ENCODE measurements at places on chromosomes 11 and 22.

DNA sequence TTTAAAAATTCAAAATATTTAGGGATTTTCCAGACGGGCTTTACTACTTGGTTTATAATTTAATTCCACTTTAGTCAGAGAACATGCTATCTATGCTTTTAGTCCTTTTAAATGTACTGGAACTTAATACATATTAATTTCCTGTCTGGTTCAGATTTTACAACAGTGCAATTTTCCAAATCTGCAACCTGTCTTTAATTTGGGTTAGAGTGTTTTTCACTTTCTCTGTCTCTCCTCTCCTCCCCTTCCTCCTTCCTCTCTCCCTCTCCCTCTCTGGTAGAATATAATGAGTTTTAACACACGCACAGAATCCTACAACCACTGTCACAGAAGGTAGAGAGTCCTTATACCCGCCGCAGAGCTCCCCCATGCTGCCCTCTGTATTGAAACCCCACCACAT lies 950.7 kb downstream of the BRD1 start:
- no peak for DNase-seq

- DNase-seq: no peak
These were observed 463 bp upstream of the PTPMT1 start for GRCh38 chr11:47564933-47565339.

GRCh38 chr11:1229471-1230120 lies 6.7 kb downstream of the MUC5B start:
- no peak for DNase-seq

GRCh38 chr22:20727118-20728015 lies 46.5 kb upstream of the SERPIND1 start:
- DNase-seq: no peak

GRCh38 chr11:116422956-116423600 lies 349.7 kb downstream of the BUD13 start:
- DNase-seq: no peak

DNA sequence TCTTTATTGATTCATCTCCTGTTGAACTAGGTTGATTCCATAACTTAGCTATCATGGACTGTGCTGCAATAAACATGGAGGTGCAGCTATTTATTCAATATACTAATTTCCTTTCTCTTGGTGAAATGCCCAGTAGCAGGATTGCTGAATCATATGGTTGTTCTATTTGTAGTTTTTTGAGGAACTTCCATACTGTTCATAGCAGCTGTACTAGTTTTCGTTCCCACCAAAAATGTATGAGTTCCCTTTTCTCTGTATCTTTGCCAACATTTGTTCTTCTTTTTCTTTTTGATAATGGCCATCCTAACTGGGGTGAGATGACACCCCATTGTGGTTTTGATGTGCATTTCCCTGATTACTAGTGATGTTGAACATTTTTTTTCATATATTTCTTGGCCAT lies 87.2 kb upstream of the NAV2 start:
- DNase-seq: no peak

DNA sequence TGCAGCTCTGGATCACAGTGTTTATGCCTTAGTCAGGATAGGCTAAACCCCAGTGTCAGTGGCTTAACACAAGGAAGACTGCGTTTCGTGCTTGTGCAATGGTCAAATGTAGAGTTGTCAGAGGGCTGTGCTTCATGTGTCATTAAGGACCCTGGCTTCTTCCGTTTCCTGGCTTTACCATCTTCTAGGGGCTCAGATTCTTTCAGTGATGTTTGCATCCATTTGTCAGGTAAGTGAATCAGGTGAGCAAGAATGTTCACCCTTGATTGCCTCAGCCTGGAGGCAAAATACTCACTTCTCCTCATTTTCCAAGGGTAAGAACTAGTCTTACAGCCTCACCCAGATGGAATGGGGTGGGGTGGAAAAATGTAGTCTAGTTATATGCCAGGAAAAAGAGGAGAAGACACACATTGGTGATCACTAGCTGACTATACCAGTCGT lies 20.5 kb upstream of the AMOTL1 start:
- no peak for DNase-seq

GRCh38 chr11:129035244-129035643 lies 92.6 kb upstream of the TP53AIP1 start:
- DNase-seq: no peak

GRCh38 chr11:62322524-62322923 lies 14.7 kb upstream of the ASRGL1 start:
- no peak for DNase-seq

DNA sequence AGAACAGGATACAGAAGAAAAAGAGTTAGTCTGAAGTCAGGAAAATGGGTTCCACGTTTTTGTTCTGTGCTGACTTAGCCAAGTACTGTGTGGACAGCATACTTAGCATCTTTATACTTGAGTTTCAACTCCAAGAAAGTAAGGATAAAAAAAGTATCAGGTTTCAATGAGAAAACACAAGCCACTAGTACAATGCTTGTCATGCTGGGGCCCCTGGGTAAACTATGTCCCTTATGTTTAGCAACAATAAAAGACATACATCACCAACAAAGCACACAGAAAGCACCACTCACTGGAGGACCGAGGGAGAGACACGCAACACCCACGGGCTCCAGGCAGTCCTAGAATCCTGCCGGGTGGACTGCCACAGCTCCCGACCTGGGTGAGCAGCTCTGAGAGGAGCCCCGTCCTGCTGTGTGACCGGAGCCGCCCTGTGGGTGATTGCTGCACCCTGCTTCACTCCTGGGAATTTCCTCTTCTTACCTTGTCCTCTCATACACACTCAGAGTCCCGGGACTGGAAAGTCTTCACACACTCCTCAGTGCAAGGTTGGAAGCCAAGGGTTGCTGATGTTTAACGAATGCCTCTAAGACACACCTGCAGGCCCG lies 890.5 kb downstream of the BRD1 start:
- no peak for DNase-seq

- DNase-seq: no peak
These were observed 171.2 kb downstream of the C11orf91 start for GRCh38 chr11:33529461-33529860.

- DNase-seq: no peak
These were observed 2.8 kb upstream of the ANO9 start for GRCh38 chr11:444396-445144.

GRCh38 chr11:119483341-119483880 lies 60.4 kb upstream of the THY1 start:
- no peak for DNase-seq

DNA sequence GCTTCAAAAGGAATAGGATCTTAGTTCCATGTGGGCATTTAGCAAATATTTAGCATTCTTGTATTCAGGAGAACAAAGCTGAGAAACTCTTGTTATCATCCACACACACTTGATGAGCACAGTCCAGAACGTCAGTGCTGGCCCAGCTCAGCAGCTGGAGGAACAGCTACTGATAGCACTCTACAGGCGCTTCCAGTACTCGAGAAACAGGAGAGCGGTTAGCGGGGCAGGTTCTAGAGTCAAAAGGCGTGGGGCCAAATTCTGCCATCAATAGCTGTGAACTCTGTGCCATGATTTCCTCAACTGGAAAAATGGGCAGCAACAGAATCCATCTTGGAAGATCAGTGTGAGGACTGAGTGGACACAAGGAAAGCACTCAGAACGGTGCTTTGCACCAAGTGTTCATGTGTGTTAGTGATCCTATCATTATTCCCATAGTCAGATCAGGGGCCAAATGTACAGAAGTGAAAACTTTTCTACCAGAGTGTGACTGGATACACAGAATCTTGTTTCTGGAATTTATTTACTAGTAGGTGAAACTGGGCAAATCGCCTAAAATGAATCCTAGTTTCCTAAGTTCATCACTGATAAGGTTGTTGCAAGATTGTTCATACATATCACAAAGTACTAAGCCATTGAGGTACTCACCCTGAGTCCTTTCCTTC lies 3.2 kb downstream of the JOSD1 start:
- DNase-seq: no peak

- no peak for DNase-seq
These were observed 4.9 kb downstream of the CRYAB start for GRCh38 chr11:111906680-111907079.

- DNase-seq: no peak
These were observed 8.0 kb downstream of the POLD4 start for GRCh38 chr11:67345247-67345919.

GRCh38 chr11:122404571-122404970 lies 251.0 kb upstream of the UBASH3B start:
- no peak for DNase-seq

- no peak for DNase-seq
These were observed 4.1 kb downstream of the TFIP11 start for GRCh38 chr22:26508148-26508547.

- DNase-seq: no peak
These were observed 11.5 kb upstream of the ZC3H12C start for GRCh38 chr11:110081462-110082376.

- DNase-seq: no peak
These were observed 2.1 kb upstream of the OAF start for GRCh38 chr11:120208777-120209176.

- no peak for DNase-seq
These were observed 87.8 kb downstream of the COMMD9 start for GRCh38 chr11:36201411-36201810.
